Activated CD4-positive, alpha-beta T cell treated with anti-CD3 and anti-CD28 coated beads, Interleukin-2, amount 10 ng/mL, durations not matched to agents 24 days and 14 days (primary cell): ENCODE measurements at places on chromosomes 2 and 18.

DNA sequence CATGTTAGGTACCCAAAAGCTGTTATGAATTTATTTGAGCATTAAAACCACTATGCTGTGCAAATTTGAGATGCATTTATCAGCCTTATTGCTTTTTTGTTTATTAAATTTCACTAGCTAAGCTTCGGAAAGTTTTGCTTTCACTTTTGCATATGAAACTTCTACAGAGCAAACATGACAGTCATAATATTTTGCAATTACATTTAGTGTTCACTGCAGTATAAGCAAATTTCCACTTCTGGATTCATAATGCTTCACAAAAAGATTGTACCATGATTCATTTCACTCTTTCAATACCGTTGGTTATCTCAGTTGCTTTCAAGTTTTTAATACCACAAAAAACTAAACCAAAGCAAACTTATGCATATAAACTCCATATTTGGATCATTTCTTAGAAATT is 228.7 kb upstream of the SLC8A1 start:
- DNase-seq: no peak
- no peaks in the 10 kb centered on the region for H3K4me1 ChIP-seq
- no peaks in the 10 kb centered on the region for H3K27me3 ChIP-seq
- H3K4me3 ChIP-seq: no peak overlapping the region

GRCh38 chr2:419687-420317 is 131.9 kb upstream of the ALKAL2 start:
- H3K4me3 ChIP-seq: no peak overlapping the region
- H3K27ac ChIP-seq: no peak overlapping the region
- H3K4me1 ChIP-seq: peaks cover 3% of the 10 kb centered on the region

DNA sequence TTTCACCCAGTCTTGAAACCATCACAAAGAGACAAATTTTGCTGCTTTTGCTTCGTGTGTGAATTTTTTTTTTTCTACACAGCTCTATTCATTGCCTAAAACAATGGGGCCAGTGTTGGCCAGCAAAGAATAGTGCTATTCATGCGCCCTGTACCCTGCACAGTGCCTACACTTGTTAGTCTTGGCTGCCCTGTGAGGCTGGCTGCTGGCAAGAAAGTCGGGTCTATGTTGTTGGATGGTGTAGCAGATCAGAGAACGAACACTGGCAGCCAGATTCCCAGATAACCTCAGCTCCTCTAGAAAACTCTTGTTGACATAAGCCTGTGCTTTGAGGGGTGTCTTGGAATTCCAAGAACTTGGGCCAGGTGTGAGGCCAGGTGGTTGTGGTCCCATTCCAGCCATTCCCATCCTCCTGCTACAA is 455.7 kb upstream of the TCF4 start:
- H3K36me3 ChIP-seq: no peaks in the 10 kb centered on the region
- no peak overlapping the region for H3K4me3 ChIP-seq
- H3K4me1 ChIP-seq: no peaks in the 10 kb centered on the region
- no peaks in the 10 kb centered on the region for H3K27me3 ChIP-seq

GRCh38 chr2:28395334-28396061 is 2.8 kb downstream of the FOSL2 start:
- peak; percentile 68 for DNase-seq
- H3K4me1 ChIP-seq: peaks cover 38% of the 10 kb centered on the region
- H3K27ac ChIP-seq: no peak overlapping the region
- H3K36me3 ChIP-seq: peaks cover 38% of the 10 kb centered on the region
- H3K4me3 ChIP-seq: no peak overlapping the region
- peaks cover 2% of the 10 kb centered on the region for H3K27me3 ChIP-seq

GRCh38 chr18:53941601-53942338 is 282.7 kb downstream of the MBD2 start:
- H3K27ac ChIP-seq: no peak overlapping the region
- H3K4me1 ChIP-seq: peaks cover 6% of the 10 kb centered on the region
- H3K27me3 ChIP-seq: no peaks in the 10 kb centered on the region
- H3K36me3 ChIP-seq: no peaks in the 10 kb centered on the region
